ENCODE measurements at places on chromosomes 4 and X.

DNA sequence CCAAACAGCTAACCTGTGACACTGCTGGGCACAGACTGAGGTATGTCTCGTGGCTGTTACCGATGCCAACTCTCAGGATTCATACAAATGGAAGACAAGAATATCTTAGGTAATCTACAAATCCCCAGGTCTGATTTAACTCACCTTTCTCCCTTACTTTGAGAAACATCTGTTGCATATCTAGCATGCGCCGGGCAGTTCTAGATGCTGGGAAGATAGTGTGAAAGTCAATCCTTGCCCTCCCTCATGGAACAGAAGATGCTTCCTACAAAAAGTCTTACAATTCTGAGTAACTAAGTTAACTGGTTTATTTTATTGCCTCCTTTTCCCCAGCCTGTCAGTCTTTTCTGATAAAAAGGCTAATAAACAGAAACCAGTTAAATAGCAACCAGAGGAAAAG is 212.2 kb upstream of the FAT1 start:
- DNase-seq = no peak

- DNase-seq = no peak
Observed at GRCh38 chr4:40800064-40800463, 50.3 kb downstream of the NSUN7 start.

GRCh38 chr4:3491681-3492405 is 28.7 kb downstream of the DOK7 start:
- no peak for DNase-seq

DNA sequence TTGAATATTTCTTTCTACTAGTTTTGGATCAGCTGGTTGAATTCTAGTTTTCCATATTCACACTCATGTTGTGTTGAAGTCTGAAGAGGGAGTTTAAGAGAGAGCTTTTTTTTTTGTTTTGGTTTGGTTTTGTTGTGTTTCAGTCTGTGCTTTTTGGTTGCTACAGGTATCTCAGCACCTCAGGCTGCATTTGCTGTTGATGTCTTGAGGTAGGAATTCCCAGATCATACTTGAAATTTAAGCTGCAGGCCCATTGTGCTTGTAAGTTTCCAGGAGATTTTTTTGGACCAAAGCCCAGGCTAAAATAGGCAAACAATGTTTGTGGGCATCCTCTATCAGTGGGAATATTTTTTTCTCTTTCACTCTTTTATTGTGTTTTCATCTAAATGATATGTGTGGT is 190.2 kb upstream of the AGA start:
- DNase-seq = no peak

- DNase-seq = peak; percentile 27
Observed at GRCh38 chr4:38560768-38561558, 103.0 kb upstream of the KLF3 start.

DNA sequence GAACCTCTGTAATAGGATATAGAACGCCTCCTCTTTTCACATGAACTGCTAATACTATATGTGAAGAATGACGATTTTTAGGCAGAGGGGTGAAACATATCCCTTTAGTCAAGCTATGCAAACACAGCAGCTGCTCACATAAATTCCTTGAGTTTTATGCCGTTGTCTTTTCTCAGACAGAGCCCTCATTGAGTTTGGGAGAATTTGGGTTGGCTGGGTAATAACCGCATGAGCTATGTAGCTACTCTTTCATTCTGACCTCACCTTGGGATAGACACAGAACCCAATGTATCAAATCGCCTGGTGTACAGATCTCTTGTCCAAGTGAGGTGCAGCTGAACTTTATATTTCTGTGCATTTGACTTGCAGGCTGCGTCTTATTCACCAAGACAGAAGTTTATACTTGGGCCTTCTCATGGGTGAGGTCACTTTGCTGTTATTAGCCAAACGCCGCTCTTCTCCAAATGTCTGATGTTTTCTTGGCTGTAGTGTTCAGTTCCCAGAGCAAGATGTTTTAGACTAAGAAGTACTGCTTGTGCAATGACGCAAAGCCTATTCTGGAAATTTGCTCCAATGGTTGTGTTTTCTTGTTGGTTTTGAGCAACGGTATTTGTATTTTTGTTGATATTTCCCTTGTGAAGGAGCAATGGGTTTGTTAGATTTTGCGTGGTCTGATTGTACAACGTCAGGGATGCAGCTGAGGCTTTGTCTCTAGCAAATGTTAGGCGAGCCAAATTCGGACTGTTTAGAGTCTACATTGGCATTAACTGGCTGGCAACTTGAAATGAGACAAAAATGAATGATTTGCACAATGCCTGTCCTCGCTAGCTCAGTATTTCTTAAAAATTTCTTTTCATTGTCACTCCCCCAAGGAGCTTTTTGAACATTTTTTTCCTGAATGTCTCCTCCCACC is 11.2 kb upstream of the SPARCL1 start:
- no peak for DNase-seq

DNA sequence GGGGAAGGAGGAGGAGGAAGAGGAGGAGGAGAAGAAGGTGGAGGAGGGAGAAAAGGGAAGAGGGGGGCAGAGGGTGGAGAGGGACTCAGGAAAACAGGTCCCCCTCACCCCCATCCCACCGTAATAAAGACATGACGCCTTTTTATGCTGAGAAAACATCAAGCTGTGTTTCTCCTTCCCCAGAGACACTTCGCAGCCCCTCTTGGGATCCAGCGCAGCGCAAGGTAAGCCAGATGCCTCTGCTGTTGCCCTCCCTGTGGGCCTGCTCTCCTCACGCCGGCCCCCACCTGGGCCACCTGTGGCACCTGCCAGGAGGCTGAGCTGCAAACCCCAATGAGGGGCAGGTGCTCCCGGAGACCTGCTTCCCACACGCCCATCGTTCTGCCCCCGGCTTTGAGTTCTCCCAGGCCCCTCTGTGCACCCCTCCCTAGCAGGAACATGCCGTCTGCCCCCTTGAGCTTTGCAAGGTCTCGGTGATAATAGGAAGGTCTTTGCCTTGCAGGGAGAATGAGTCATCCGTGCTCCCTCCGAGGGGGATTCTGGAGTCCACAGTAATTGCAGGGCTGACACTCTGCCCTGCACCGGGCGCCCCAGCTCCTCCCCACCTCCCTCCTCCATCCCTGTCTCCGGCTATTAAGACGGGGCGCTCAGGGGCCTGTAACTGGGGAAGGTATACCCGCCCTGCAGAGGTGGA is 45.3 kb upstream of the SHOX start:
- no peak for DNase-seq

DNA sequence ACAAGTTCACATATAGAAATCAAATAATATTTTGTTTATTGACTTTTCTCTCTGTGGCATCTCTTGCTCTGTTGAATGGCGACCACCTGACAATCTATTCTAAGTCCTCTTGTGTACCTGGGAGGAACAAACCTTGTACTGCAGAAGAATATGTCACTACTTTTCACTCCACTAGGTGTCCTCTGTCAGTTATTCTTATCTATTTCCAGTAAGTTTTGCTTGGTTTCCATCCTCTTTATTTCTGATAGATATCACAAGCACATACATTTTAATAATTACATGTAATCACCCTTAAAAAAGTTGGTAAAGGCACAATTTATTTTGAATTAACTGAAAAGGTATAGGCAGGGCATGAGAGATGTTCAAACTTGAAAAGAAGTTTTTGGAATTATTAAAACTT is 238.4 kb downstream of the SNCA start:
- DNase-seq = no peak

DNA sequence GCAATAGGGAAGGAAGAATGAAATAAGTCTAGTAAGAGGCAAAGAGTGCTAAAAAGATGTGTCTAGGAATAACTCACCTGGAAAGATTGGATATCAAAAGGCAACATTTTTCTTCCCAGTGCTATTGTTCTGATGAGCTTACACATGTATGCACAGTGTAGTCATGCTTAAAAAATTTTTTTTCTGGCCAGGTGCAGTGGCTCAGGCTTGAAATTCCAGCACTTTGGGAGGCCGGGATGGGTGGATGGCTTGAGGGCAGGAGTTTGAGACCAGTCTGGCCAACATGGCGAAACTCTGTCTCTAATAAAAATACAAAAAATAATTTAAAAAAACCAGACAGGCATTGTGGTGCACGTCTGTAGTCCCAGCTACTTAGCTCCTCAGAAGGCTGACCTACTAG is 795.8 kb upstream of the IGFBP7 start:
- no peak for DNase-seq

DNA sequence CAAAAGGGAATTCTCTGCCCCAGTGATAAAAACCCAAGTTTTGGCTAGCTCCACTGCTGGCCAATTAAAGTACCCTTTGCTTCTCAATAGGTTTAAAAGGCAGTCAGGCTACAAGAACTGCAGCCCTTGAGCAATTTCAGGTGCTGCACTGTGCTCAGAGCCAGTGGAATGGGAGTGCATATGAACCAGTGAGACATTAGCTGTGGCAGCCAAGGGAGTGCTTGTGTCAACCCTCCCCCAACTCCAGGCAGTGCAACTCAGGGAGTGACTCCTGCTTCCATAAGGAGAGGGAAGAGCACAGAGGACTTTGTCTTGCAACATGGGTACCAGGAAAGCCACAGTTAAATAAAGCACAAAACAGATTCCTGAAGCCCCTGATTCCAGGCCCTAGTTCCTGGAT is 61.6 kb upstream of the VAMP7 start:
- DNase-seq = no peak

- no peak for DNase-seq
Observed at GRCh38 chr4:19030048-19030447, 1008.5 kb upstream of the LCORL start.

- DNase-seq = no peak
Observed at GRCh38 chr4:14772388-14772787, 229.9 kb upstream of the CPEB2 start.

- no peak for DNase-seq
Observed at GRCh38 chrX:23792861-23793553, 10.0 kb downstream of the SAT1 start.

- DNase-seq = no peak
Observed at GRCh38 chr4:62204136-62204535, 1004.0 kb downstream of the ADGRL3 start.

- DNase-seq = peak; percentile 40
Observed at GRCh38 chr4:70994387-70995099, 1.1 kb downstream of the DCK start.

- no peak for DNase-seq
Observed at GRCh38 chr4:156615066-156615531, 356.5 kb downstream of the PDGFC start.

DNA sequence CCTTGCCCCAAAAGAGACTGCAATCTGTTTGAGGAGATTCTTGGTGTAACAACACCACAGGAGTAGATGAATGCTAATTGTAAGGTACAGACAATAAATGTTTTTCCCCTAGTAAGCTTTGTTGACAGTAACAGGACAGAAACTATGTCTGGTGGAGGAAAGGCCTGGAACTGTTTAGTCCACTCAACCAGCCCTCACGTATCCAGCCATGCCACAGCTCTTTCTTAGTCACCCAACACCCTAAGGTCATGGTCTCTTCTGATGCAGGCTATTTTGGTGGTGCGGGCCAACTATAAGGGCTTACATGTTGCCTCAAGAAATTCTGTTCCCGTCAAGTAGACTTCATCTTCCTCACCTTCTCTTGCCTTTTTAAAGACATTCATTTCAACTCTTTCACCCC is 75.9 kb upstream of the GAB1 start:
- no peak for DNase-seq

DNA sequence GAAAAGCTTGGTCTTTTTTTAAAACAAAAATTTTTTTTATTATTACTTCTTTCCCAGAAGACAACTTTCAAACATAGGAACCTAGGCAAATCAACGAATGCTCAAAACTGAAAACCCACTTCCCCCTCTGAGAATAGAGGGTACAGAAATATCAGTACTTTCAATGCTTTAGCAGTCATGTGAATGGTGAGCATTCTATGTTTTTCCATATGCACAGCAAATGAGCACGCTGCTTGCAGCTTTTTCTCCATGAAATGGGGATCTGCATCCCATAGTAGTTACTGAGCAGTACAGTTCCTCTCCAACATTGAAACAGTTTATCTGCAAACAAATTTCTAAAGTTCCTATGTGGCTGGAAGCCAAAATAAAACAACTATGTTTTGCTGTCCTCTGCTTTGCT is 108.4 kb upstream of the BMP2K start:
- DNase-seq = no peak

- DNase-seq = no peak
Observed at GRCh38 chrX:72569786-72570185, 2.9 kb downstream of the HDAC8 start.

DNA sequence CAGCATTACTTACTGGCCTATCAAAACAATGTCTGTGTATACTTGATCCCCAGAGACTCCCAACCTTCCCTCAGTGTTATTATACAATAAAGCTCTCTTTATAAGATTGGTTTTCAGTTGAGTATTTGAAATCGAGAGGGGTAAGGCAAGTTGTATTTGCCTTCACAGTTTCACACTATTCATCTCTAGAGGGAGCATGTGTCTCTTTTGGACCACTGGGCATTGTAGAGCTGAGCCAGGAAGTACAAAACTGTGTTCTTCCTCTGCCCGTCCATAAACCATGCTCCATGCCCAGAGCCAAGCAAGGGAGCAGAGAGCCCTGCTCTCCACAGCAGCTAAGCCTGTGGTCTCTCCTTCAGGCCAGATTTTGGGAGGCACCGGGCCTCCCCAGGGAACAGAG is 61.5 kb upstream of the HHIP start:
- no peak for DNase-seq

DNA sequence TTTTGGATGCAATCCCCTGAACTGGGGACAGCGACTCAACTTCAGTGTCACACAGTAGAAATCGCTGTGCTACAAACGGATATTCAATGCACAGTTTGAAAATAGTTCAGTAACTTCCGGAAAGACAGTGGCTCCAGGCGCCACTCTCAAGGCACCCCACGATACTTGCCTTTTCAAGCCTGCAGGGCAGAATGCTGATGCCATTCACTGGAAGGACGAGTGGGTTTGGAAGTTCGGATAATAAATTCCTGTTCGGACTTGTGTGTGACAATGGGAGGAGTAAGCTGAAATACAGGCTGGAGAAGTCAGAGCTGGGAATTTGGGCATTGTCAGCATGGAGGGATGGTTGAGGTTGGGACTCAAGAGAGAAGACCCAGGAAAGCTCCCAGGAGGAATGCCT is 64.3 kb upstream of the HELT start:
- no peak for DNase-seq

GRCh38 chr4:129218360-129218759 is 122.4 kb downstream of the C4orf33 start:
- no peak for DNase-seq

- no peak for DNase-seq
Observed at GRCh38 chr4:78758085-78758484, 18.1 kb upstream of the BMP2K start.

All from CD4-positive, alpha-beta T cell treated with Interleukin-4 for 4 hours (primary cell).